ENCODE measurements at places on chromosomes 3 and 15.

- DNase-seq = no peak
These were observed 62.2 kb downstream of the PLCH1 start for GRCh38 chr3:155682426-155683343.

DNA sequence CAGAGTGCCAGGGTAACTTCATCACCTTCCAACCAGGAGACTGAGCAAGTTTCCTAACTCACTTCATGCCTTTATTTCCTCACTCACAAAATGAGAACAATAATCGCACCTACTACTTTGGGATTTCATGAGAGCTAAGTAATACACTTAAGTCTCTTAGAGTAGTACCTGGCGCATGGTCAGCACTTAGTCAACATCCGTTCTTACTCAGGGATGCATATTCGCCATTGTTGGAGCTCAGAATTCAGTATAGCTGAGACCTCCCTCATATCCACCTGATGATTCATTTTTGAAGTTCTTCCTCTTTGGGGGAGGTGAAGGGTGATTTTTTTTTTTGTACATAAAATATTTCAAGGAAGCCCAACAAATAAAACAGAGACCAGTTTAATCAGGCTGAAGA, 188.2 kb downstream of the AGBL1 start:
- no peak for DNase-seq

- no peak for DNase-seq
These were observed 325.0 kb upstream of the CFAP20DC start for GRCh38 chr3:59374818-59375211.

- no peak for DNase-seq
These were observed 74.7 kb upstream of the SYN2 start for GRCh38 chr3:11929531-11929930.

DNA sequence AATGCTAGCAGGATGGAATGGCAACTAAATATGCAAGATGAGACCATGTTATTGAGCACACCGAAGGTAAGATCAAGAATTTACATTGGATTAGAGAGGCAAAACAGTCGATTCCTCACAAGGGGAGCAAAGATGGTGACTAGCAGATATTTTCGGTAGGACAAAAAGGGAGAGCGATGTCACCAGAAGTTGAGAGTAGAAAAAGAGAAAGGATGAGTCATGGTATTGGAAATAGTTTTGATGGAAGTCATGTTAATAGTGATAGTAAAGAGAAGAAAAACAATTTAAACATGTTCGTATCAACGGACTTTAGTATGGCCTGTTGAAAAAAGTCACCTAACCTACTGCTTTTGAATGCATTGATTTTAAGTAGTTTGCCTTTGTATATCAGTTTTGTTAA, 55.0 kb downstream of the UBE2E2 start:
- peak; percentile 40 for DNase-seq

DNA sequence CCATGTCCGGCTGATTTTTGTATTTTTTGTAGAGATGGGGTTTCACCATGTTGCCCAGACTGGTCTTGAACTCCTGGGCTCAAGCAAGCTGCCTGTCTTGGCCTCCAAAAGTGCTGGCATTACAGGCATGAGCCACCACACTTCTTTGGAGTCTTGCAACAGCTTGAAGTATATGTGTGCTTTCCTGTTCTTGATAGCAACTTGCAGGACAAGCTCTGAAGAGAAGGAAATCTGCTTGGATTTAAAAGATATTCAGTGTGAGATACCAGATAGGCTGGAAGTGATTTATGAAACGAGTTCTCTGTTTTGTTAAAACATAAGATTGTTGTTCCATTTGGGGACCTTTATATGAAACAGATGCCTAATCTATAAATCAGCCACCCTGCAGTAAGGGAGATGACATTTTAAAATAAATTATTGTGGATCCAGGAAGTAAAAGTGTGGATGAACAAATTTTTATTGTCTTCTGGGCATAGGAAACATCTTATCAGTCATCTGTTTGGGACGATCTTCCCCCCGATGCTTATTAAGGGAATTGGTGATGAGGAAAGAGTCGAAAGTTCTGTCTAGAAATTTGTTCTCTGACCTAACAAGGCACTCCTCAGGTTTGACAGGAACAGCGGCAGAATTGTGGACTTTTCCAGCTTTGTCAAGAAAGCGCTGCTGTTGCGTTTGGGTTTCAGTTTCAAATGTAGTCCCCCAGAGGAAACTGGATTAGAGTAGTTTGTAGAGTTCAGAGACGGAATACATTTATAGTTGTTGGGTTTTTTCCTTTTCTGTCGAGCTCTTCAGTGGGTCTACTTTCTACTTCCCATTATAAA, 53.7 kb upstream of the MAGI1 start:
- peak; percentile 80 for DNase-seq

DNA sequence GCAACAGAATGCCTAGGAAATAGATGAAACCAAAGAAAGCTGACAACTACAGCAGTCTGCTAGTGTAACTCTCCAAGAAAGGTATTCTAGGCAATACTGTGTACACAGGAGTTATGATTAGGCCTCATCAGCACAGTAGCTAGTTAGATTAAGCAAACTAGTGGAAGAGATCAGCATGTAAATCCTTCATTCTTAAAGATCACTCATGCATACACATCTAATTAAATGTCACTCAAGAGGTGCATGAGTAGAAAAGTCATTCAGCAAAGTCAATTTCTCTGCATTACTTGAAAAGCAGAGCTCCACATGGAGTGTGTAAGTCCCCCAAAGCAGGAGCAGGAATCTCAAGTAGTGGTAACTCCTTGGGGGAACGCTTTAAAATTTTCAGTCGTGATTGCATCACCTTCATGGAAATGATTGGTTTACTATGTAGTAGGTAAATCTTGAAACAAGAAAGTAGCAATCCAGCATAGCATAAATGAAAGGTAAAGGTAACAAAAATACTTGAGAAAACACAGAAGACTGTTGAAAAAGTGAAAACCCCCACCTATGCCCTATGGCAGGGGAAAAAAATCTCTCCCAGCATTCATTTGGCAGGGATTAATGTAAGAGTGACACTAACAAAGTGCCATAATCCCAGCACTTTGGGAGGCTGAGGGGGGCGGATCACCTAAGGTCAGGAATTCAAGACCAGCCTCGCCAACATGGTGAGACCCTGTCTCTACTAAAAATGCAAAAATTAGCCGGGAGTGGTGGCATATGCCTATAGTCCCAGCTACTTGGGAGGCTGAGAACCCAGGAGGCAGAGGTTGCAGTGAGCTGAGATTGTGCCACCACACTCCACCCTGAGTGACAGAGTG, 29.4 kb upstream of the PPIB start:
- DNase-seq = no peak

GRCh38 chr3:97432914-97433313, 331.6 kb upstream of the ARL6 start:
- no peak for DNase-seq

GRCh38 chr15:57165992-57166391, 210.3 kb upstream of the CGNL1 start:
- DNase-seq = peak; percentile 28

DNA sequence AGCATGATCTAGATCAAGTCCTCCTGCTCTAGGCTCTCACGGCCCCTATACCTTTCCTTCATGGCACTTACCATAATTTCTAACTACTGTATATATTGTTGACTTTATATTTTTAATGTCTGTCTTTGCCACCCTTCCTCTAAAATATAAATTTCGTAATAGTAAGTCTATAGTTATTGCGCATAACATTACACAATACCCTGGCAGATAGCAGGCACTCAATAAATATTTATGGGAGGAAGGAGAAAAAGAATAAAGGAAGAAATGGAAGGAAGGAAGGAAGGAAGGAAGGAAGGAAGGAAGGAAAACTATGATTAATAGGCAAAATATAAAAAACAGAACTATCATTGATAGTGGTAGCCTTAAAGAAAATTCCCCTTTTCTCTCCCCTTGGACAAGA, 190.3 kb upstream of the LMCD1 start:
- no peak for DNase-seq

DNA sequence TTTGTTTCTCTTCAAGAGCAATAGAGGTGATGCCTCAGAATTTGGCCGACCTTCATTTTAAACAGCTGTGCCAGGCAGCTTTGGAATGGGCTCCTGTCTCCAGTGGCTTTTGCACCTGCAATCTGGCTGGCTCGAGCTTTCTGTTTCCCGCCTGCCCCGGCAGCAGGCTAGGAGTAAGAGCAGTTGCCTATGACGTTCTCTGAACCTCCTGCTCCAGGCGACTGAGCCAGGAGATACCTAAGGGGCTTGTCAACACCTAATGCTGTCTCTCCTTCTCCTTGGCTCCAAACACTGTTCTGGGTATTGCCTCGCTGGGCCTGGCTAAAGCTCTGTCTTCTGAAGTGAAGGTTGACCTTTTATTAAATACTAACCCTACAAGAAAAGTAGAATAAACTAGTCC, 229.9 kb downstream of the LRRN1 start:
- DNase-seq = no peak

DNA sequence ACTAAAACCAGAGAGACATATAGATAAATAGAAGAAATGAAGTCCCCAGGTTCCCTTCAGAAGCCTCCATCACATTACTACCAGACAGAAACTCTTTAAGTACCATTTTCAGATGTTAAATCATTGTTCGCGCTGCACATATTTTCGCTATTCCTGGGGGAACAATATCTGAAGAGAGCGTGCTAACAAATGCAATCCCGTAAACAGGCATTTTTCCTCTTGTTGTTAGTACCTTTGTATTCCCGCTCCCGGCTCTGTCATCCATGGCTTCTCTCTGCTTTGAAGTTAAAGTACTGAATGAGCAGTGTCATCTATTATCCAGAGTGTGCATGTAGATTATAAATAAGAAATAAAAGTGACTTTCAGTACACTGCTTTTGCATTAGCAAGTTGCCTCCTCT, 412.3 kb downstream of the FOXP1 start:
- no peak for DNase-seq

GRCh38 chr15:47506329-47507100, 210.8 kb upstream of the SEMA6D start:
- peak; percentile 89 for DNase-seq

DNA sequence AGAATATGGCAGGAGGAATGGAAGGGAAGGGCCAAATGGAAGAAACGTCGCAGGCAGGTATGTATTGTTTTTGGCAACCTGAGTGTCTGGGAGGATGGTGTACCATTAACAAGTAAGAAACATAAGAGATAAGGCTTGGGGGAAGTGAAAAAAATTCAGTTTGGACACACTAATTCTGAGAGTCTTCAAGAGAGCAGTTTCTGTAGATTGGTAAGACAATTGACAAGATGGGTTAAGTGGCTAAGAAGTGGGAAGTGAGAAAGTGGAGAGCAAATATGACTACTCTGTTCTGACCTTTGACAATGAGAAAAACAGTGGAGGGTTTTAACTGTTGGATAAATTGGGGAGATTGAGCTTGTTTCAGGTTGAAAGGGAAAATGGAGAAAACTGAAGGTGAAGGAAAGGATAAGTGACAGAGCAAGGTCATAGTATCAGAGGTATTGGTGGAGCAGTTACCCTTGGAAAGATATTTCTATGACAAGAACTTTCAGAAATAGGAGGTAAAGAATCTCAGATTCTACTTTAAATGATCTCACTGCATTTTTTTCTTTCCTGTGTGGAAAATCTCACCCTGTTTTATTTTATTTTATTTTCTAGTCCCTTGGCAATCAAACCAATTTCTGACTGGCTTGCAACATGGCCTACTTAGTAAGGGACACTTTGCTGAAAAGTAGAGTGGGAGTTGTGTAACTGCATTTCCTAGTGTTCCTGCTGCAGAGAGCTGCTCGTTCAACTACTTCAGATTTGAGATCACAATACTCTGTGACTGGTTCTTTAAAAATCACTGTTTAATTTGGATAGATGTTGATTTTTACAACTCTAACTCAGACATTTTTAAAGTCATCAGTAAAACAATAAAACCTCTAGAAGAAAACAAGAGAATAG, 23.1 kb upstream of the GABPB1 start:
- no peak for DNase-seq

DNA sequence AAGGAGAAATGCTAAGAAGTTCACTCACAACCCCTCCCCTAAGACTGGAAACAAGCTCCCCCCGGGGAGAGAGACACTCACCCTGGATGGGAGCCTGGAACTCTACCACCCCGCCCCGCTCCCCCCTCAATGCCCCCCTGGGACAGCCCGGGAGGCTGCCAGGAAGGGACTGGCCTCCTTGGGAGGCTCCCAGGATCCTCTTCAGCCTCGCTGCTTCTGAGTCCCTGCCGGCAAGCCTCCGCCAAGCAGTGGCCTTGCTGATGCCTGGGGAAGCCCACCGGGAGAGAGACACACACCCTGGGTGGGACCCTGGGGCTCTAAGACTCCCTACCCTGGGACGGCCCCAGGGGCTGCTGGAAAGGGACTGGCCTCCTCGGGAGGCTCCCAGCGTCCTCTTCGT, 33.4 kb downstream of the CPEB1 start:
- no peak for DNase-seq

DNA sequence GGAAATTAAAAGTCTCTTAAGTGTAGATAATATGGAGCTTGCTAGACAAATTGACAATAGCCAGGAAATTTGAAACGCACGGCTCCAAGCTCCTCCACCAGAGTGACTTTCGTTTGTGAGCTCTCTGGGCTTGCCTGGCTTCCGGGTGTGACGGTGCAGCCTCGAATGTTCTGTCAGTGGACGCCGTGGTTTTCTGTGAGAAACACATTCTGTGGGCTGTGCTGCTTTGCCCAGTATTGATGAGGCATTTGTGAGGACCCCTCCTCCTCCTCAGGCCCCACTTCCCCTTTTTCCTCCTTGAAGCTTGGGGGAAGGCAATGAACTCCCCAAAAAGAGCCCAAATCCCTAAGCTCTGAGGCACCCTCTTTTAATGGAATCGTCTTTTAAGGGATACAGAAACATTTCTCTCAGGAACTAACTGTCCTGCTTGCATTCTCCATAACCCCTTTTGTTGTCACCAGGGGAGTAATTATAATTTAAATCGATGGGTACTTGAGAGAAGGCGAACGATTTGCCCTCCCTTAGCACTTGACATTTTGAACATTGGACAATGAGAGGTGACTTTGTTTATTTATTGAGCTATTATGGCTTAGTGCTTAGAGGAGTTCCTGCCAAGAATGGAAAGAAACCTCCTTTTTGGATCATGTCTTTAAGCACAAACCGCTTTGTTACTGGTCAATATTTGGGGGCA, 40.8 kb downstream of the POLR2M start:
- DNase-seq = peak; percentile 5

DNA sequence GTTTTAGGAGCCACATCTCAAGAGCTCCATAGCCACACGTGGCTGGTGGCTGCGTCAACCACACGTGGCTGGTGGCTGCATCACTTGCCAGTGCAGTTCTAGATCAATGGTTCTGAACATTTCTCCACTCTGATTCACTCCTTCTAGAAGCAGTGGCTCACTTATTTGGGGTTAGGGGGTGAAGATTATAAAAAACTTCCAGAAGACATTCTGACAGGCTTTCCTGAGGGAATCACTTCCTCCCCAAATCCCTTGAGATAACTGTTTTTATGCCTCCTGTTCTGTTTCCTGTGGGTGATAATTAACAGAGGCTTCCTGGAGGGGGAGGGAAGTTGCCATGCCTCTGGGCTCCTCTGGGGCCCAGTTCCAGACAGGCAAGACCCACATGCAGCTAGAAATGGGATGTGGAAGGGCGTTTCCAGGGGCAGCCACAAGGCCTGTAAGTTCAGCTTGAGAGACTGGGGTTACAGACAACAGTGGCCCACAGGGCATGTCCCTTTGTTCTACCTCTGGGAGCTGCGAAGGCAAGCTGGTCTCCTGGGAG, 23.6 kb downstream of the HEG1 start:
- peak; percentile 76 for DNase-seq

Data from fibroblast of skin of right quadriceps (primary cell).